Activated CD4-positive, alpha-beta T cell treated with anti-CD3 and anti-CD28 coated beads, Interleukin-2, Interleukin-6, amounts not matched to agents 100 ng/mL and 50 ng/mL, durations not matched to agents 16 hours and 8 hours (primary cell): ENCODE measurements at places on chromosomes 5 and 9.

- DNase-seq, result no peak
Measured at GRCh38 chr5:125492977-125493376, 746.5 kb upstream of the ZNF608 start.

- no peak for DNase-seq
Measured at GRCh38 chr5:153823036-153823435, 215.7 kb downstream of the FAM114A2 start.

DNA sequence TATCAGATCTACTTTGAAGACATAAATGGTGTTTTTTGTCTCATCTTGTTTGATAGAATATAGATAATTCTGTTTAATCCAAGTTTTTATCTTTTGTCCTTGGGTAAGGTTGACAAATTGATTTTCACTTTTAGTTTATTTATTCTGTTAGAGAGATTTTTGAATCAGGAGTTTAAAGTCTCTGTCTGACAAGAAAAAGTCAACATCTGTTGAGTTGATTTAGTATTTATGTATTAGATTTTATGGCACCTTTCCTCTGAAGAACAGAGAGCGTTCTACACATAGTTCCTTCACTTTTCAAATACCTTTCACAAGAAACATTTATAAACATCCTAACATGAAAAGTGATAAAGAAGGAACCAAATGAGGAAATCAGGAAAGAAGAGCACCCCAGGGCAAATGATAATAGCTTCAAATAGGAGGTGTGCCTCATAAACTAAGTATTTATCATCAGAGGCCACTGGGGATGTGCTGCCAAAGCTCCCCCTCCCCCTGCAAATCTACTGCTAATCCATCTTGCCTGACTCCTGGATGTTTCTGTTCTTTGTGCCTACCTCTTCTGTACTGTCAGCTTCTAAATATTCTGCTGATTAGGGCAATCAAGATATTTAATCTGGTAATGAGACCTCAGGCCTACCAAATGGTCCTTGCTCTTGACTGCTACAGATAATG lies 457.7 kb upstream of the CHD1 start:
- DNase-seq, result no peak

- no peak for DNase-seq
Measured at GRCh38 chr9:15977438-15977837, 424.6 kb downstream of the CCDC171 start.

- DNase-seq, result no peak
Measured at GRCh38 chr9:91655215-91655614, 231.6 kb upstream of the NFIL3 start.
